ENCODE measurements at places on chromosomes 12 and 14. TPM values are rescaled to one million over a fixed set of nuclear protein-coding genes. Genes with fewer than 3 reads are reported as not detected.

Gene KLRD1
- total RNA-seq = 1.2 TPM

Gene ACOT6
- total RNA-seq = not detected

Gene GALNT6
- 0.71 TPM for total RNA-seq

Gene ITPK1
- total RNA-seq = 103 TPM

Gene CLIP1
- 125 TPM for total RNA-seq

Gene CKAP4
- total RNA-seq = 43.4 TPM

Gene FGF23
- total RNA-seq = 0.31 TPM

Gene NR1H4
- 0.15 TPM for total RNA-seq

All from heart right ventricle (tissue), 16 donors.